ENCODE measurements at places on chromosomes 2 and 18. TPM values are rescaled to one million over a fixed set of nuclear protein-coding genes. Genes with fewer than 3 reads are reported as not detected.

Gene SERPINB12
- not detected for total RNA-seq

Gene CCDC121
- 6.7 TPM for total RNA-seq

Gene CCDC102B
- total RNA-seq: 21.2 TPM

Gene MAP3K19
- 9.5 TPM for total RNA-seq

Gene CDH2
- total RNA-seq: 216 TPM

Gene MORN2
- total RNA-seq: 28.8 TPM

Gene CTIF
- total RNA-seq: 65.3 TPM

Gene NEB
- 3.2 TPM for total RNA-seq

Gene CRYGD
- 3.7 TPM for total RNA-seq

Gene SRD5A2
- 0.23 TPM for total RNA-seq

Gene ARHGAP15
- total RNA-seq: 3.2 TPM

Gene FAHD2A
- total RNA-seq: 13.6 TPM

Gene SCN1A
- total RNA-seq: 61.8 TPM

Gene NEURL3
- not detected for total RNA-seq

Gene AQP12B
- not detected for total RNA-seq

Gene ANKRD29
- 11.3 TPM for total RNA-seq

Gene SEPTIN10
- 80.5 TPM for total RNA-seq

Gene HNMT
- total RNA-seq: 43.6 TPM

Gene CDKL4
- total RNA-seq: 13.4 TPM

Gene RETREG2
- 85.6 TPM for total RNA-seq

Gene PDE1A
- 34.4 TPM for total RNA-seq

Gene CTAGE1
- not detected for total RNA-seq

Gene LCT
- total RNA-seq: not detected

Gene CIDEA
- not detected for total RNA-seq

Gene AGFG1
- 76.4 TPM for total RNA-seq

Gene HNRNPLL
- 98.7 TPM for total RNA-seq

Gene GYPC
- 25.4 TPM for total RNA-seq

Gene AQP12A
- total RNA-seq: not detected

Gene TDRD15
- under 0.01 TPM for total RNA-seq

Gene MYO3B
- total RNA-seq: 1.2 TPM

Gene GRP
- total RNA-seq: 1.8 TPM
